Activated T-cell treated with anti-CD3 and anti-CD28 coated beads for 48 hours (primary cell): ENCODE measurements at places on chromosomes 11 and 22.
A peak's percentile ranks its signal among the peaks of the same experiment; 100 is the strongest.

GRCh38 chr11:113623114-113623513 is 83.0 kb downstream of the TMPRSS5 start:
- DNase-seq = no peak

DNA sequence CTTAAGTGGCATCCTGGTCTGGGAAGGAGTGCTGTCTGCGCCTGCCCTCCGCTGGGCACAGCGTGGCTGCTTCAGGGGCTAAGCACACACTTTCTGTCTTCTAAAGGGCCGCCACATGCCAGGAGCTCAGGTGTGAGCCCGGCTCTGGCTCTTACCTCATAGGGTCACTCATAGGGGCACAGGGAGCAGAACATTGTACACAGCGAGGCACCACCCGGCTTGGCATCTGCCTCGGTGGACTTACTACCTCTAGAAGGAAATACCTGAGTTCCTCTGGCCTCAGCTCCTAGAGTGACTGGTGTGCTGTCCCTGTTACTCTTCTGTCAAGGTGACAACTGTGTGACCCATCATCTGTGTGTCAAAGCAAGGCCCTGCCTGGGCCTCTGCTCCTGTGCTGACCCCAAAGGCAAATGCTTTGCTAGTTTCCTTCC is 13.4 kb downstream of the NEAT1 start:
- no peak for DNase-seq

DNA sequence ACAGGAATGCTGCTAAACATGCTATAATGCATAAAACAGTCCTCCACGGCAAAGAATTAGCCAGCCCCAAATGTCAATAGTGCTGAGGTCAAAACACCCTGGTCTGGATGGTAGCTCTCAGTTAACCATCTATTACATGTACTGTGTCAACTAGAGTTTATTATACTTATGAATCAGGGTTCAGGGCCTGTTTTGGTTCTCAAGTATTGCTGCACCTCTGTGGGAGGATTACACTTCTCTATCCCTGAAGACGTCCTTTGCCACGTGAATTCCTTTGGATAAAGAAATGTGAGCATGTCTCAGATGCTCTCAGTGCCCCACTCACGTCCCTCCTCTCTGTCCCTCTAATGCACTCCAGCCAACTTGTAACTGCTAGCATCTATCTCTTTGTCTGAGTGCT is 53.4 kb downstream of the SLC1A2 start:
- no peak for DNase-seq

GRCh38 chr22:41474872-41475451 is 6.0 kb downstream of the ACO2 start:
- no peak for DNase-seq

- DNase-seq = no peak
Measured at GRCh38 chr22:35212009-35212408, 45.3 kb upstream of the HMGXB4 start.

GRCh38 chr11:109309153-109309552 is 112.8 kb upstream of the C11orf87 start:
- no peak for DNase-seq

DNA sequence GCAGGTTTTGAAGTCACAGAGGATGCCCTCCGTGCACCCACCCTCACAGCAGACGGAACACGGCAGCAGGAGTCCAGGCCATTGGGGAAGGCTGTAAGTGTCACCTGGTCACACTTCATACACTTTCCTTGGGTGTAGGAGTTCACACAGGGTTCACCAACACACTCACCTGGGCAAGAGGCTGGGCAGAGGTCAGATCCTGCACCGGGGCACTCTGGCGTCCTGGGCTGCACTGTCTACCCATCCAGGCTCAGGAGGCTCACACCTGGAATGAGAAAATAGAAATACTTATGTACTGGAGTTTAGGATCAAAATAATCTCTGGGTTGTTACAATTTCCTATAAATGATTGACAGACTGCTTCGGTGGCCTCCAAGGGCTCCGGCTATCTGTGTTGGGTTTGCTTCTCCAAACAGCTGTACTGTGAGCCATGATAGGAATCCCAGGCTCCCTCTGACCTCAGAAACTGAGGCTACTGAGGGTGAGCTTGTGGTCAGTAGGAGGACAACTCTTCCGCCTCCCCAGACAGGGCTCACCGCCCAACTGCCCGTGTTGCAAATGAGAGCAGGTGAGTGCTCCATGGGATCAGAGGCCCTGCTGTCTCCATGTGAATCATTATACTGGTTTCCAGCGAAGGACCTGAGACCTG is 20.1 kb upstream of the CARS1 start:
- no peak for DNase-seq

DNA sequence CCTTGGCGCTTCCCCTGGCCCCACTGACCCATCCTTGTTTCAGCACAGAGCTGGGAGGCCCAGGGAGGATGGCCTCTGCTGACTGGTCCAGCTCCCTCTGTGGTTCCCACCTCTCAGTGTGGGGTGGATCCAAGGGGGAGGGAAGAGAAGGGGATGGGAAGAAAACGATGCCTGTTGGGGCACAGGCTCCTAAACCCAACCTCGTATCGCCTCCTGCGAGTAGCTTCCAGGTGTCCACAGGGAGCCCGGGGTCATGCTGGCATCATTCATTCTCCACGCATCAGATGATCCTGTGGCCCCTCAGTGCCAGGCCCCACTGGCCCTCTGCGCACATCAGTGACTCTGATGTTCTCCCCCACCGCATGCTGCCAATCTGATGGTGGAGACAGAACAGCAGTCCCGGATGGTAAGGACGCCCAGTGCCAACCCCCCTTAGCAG is 5.1 kb downstream of the MYEOV start:
- no peak for DNase-seq

DNA sequence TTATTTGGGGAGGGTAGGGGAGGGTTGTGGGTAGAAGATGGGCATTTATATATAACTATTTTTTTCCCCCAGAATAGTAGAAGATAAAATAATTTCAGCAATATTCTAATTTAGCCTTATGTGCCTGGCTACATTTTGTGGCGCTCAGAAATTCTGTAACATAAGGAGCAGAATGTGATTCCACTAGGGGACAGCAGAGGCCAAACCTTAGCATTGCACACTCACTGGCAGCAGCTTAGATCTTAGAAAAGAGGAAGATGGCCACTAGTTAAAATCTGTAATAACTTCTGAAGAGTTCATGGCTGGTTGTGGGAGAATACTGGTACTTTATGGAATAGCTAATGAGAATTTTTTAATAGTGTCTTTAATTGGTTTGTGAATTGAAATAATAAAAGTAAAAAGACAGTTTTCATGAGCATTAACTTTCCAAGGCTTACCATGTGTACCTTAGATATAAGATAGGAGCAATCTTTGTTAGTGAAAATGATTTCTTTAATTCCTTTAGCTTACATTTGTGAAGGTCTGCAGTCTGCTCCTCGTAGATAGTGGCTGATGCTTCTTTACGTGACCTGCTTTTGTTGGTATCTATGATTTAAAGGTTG is 33.1 kb downstream of the DDX10 start:
- DNase-seq = peak; percentile 6
